ENCODE measurements at places on chromosomes 1 and 21.

DNA sequence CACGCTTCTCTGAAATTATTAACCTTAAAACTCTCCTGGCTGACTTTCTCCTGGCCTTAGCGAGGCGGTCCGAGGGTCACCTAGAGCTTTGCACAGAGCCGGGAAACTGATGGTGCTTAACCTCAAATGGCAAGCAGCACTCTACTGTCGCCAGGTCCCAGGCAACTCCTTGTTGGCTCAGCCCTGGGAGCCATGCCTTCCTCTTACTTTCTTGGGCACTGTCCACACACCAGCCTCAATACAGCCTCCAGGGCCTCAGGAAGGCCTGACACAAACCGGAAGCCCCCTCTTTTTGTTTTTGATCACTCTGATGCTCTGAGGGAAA lies 3.8 kb downstream of the TRABD2B start:
- no peak for DNase-seq

GRCh38 chr1:150973836-150974579 lies 627 bp downstream of the CERS2 start:
- DNase-seq, result peak; percentile 69

DNA sequence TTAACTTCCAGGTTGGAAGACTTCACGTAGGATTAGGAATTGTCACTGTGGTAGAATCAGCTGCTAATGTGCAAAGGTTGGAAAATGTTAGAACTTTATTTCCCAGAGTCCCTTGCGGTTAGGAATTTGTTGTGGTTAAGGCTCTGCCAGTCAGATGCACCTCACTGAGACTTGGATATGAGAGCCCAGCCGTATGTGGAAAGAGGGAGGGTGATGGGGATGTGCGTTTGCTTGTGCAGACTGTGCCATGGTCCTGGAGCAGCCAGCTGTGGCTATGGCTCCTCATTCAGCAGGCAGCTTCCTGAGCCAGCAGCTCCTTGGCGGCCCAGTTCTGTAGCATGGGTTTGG lies 12.5 kb downstream of the S100A10 start:
- no peak for DNase-seq

GRCh38 chr1:182685215-182685614 lies 828 bp upstream of the RGS8 start:
- DNase-seq, result no peak

- no peak for DNase-seq
These were observed 163.0 kb downstream of the GRIK3 start for GRCh38 chr1:36871146-36871971.

- no peak for DNase-seq
These were observed 123.3 kb downstream of the KCNN3 start for GRCh38 chr1:154746622-154747299.

DNA sequence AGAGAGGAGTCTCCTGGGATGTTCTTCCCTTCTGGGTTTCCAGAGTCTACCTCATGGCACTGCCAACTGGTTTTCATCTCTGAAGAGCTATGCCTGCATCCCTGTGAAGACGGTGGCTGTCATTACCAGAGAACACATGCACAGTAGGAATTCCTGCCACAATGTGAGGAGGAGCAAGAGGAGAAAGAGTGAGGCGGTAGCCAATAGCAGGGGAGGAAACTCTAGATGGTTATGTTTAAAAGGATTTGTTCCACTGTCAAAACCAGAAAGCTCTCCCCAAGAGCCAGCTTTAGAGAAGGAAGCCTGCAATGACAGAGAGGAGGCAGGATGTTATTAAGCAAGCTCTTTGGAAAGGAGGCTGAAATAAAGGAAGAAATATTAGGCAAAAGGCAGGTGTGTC lies 12.3 kb downstream of the LMX1A start:
- DNase-seq, result no peak

GRCh38 chr1:208007319-208007937 lies 96.5 kb upstream of the CD34 start:
- no peak for DNase-seq

DNA sequence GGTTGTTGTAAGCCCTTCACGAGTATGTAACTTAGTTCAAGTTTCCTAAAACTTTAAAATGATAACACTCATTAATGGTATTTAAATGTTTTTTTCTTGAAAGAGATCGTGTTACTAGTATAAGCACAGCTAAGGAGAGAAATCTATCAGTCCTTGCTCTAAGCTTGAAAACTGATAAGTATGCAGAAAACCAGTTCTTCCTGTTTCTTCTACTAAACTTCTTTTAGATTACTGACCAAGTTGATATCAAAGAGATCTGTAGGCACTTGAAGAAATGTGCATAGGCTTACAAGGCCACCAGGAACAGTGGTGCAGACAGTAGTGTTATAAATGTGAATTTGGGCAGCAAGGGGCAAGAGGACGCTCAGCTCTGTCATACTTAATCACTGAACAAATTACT lies 3.9 kb downstream of the EFCAB14 start:
- DNase-seq, result no peak

- DNase-seq, result no peak
These were observed 65.1 kb downstream of the GADD45A start for GRCh38 chr1:67749844-67750690.

DNA sequence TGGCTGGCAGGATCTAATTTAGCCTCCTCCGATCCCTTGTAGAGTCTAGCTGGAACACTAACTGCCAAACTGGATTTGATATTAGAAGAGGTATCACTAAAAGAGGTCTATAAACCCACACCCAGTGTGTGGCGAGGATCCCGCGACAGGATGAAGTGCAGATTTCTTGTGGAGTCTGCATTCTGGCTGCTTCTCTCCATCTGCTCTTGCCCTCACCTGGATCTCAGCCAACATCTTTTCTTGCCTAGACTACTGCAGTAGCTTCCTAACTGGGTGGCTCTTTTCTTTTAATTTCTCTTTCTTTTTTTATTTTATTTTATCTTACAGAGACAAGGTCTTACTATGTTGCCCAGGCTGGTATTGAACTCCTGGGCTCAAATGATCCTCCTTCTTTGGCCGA lies 48.9 kb upstream of the CAPZB start:
- no peak for DNase-seq

GRCh38 chr21:20728691-20729090 lies 269.5 kb upstream of the NCAM2 start:
- DNase-seq, result no peak

DNA sequence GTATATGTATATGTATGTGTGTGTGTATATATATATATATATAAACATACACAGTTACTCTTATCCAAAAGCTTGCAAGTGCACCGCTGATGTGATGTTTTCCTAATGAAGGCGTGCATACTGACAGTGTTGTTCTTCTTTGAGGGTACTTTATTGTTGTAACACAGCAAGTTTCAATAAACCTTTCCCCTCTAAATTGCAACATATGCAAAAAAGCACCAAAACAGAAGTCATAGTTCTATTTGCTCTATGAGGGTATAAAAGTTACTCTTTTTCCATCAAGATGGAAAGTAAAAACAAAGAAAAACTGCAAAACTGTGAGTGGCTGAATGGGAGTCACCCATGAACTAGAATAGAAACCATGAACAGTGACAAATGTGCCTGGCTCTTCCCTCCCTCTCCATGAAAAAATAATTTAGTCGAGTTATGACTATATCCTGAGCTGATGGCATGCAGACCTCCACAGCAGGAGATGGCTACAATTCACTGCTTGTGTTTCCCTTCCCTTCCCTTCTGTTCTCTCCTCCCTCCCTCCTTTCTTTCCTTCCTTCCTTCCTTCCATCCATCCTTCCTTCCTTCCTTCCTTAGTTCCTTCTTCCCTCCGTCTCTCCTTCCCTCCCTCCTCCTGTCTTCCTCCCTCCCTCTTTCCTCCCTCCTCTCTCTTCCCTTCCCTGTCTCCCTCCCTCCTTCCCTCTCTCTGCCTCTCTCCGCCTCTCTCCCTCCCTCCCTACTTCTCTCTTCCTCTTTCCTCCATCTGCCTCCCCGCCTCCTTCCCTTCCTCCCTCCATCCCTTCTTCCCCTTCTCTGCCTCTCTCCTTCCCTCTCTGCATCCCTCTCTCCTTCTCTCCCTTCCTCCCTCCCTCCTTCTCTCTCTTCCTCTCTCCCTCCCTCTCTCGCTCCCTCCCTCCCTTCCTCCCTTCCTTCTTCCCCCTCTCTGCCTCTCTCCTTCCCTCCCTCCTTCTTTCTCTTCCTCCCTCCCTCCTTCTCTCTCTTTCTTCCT lies 220.7 kb upstream of the POU3F1 start:
- no peak for DNase-seq

DNA sequence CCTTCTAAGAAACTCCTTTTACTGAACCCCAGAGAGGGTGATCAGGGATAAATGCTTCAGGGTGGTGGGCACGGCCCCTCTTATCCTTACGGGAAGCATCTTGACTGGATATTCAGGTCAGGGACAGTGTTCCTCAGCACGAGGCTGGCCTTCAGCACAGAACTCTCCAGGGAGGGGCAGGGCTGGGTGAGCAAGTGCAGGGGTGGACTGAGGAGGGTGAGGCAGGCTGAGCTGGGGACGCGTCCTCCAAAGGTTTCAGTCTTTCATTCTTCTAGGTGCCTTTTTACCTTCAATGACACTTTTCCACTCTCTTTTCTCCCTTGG lies 52.3 kb downstream of the RASSF5 start:
- DNase-seq, result no peak

DNA sequence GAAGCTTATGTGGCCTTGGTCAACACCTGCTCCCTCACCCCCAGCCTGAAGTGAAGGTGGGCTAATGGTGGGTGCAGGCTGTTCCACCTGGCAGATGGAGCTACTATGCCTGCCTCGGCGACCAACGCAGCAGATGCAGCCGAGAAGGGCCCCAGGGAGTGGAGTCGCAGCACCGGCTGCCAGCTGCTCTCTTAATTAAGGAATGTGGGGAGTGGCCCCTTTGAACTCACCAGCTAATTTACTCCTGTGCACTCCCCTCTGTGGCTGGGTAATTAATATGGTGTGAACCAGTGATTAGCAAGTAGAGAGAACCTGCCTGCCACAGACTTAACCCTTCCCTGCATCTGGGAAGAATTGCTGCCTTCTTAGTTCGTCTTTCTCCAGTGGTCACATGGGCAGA lies 3.3 kb upstream of the SLAMF8 start:
- no peak for DNase-seq

DNA sequence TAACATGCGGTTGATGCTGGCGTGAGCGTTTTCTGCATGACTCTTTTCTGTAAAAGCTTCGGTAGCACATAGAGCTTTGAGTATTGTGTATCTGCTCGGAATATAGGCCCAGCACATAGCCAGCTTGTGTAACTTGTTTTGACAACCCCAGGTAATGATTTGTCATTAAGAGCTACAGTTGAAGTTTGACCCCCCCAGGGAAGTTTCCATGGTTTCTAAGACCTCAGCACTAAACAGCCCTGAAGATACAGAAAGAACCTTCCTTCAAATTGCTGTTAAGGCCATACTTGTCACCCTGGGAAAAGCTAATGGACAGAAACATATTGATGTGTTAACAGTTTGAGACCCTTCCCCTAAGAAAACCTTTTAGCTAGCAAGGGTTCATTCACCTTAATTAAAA lies 380.7 kb downstream of the PRDM2 start:
- DNase-seq, result no peak

GRCh38 chr1:19208710-19209438 lies 1.2 kb downstream of the UBR4 start:
- DNase-seq, result no peak

- DNase-seq, result no peak
These were observed 10.8 kb downstream of the CD52 start for GRCh38 chr1:26328597-26328996.

DNA sequence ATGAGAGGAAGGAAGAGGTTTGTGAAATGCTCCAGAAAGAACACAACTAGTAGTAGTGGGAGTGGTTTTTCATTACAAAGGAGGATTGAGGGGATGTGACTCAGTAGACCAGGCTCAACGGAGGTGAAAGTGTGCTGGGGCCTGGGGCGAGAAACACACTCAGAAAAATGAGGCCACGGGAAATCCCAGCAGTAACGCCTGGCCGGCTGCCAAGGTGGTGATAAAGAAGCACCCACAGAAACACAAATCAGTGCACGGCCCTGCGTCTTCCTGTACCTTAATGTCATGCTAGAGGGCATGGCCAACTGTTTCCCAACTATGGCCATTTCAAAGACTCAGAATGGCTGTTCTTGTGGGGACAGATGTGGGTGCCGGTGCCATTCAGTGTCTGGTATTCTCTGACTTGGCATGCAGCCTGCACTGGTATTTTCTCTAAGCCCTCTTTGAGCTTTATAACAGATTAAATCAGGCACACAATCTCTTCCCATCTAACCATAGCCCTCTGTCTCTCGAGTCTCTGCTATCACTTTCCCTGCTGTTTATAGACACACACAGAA lies 38.2 kb downstream of the URB2 start:
- peak; percentile 54 for DNase-seq

- DNase-seq, result no peak
These were observed 22.1 kb downstream of the HSPG2 start for GRCh38 chr1:21914880-21915640.

DNA sequence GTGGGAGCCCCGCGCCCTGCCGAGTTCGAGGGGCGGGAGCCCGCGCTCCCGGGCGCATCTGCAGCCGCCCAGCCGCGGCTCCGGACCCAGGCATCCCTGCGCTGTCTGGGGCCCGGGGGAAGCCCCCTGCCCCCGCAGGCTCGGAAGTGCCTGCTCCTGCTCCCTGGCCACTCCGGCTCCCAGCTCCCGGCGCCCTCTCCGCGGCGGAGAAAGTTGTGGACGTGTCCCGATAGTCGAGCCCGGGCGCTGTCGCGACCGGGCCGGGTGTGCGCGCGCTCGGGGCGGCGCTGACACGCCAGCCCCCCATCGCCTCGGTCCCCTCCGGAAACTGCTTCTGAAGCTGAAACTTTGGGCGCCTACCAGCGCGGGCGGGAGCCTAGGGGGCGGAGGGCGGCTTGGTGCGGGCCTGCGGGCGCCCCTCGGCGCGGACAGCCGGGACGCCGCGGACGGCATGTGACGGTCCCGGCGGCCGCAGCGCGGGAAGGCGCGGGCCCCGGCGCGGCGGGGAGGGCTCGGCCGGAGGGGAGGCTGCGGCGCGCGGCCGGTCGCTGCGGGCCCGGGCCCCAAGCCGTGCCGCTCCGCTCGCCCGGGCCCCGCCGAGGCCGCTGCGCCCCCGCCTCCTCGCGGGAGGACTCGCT lies 515 bp downstream of the MAN1C1 start:
- peak; percentile 70 for DNase-seq

DNA sequence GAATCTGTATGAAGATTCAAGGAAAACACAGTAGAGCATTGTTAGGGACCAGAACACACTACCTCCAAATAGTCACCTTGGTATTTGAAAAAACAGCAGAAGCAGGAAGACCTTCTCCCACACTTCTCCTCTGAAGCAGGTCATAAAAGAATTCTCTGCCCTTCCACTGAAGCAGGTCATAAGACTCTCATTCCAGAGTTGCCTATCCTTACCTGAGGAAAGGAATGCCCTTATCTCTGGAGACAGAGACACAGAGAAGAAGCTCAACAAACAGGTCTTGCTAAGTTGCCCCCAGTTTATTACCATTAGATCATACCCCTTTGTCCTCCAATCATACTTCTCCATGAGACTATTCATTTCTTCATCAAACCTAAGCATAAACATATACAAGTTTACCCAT lies 225.8 kb upstream of the TNR start:
- no peak for DNase-seq

- no peak for DNase-seq
These were observed 8.3 kb upstream of the PPM1J start for GRCh38 chr1:112723511-112723839.

DNA sequence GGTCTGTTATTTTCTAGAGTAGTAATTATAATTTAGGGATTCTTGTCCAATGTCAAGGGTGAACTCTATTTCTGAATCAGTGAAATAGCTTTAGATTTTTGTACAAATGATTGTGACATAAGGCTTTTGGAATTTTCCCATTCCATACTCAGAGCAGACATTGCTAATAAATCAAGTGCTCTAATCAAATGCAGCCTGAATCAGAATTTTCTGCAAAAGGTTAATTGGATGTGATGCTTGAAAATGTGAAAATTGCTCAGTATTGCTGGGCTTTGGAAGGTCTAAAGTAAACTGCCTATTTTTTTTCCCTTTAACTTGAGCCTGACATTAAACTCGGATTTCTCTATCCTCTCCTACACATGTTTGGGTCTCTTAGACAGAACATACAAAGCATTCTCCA lies 23.2 kb downstream of the SGIP1 start:
- DNase-seq, result no peak

Data from activated naive CD8-positive, alpha-beta T cell treated with anti-CD3 and anti-CD28 coated beads, Interleukin-2, amount 10 ng/mL, durations not matched to agents 7 days and 5 days (primary cell).